Stimulated activated CD4-positive, alpha-beta T cell treated with anti-CD3 and anti-CD28 coated beads, Interleukin-1b, Interleukin-23, amount 100 ng/mL, for 4 hours (primary cell): ENCODE measurements at places on chromosomes 5 and 9.

GRCh38 chr5:118006219-118006618 is 982.1 kb downstream of the DTWD2 start:
- DNase-seq: no peak

DNA sequence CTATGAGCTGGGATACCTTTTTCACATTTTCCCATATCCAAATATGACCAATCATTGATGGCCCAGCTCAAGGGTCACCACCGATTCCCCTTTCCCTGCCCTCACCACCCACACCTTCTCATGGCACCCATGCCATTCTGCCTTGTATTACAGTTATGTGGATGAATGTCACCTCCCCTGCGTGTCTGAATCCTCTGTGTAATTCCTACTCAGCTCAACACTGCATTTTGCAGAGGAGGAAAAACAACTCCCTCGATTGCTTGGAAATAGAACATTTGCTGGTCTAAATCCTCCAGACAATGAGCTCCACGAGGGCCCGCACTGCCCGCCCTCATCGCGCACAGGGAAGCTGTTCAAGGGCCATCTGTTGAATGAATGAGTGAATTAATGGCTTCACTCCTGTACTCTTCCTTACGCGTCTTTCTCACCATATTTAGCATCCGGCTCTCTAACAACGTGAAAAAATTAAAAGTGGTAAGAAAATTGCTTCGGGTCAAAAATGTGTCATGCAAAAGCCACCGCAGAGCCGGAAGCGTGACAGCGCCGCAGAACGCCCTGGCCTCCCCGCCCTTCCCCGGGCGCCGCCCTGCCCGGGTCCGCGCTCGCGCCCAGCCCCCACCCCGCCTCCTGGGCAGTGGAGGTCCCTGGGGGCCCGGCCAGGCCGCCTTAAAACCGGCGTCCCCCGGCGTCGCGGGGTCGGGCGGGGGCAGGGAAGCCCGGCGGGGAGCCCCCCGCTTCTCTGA is 704 bp downstream of the SUSD1 start:
- DNase-seq: peak; percentile 49

- no peak for DNase-seq
Observed at GRCh38 chr5:139088024-139088423, 110.1 kb downstream of the SIL1 start.

GRCh38 chr5:141618030-141618803 is 583 bp downstream of the DIAPH1 start:
- DNase-seq: no peak

- peak; percentile 2 for DNase-seq
Observed at GRCh38 chr9:7879551-7880245, 80.1 kb upstream of the DMAC1 start.

DNA sequence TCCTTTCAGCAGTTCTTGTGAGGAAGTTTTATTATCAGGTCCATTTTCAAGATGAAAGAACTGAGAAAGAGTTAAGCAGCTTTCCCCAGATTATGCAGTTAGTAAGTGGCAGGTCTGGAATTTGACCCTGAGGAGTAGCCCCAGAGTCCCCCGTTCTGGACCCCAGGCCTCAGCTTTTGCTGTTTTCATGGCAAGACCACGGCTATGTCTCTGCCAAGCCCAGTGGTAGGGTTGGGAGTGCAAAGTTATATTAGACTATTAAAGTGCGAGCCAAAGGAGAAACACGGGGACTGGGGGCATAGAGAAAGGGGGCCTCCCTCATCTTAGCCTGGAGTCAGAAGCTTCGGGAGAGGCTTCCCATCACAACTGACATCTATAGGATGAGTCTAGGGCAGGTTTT is 19.3 kb upstream of the ORM1 start:
- no peak for DNase-seq

DNA sequence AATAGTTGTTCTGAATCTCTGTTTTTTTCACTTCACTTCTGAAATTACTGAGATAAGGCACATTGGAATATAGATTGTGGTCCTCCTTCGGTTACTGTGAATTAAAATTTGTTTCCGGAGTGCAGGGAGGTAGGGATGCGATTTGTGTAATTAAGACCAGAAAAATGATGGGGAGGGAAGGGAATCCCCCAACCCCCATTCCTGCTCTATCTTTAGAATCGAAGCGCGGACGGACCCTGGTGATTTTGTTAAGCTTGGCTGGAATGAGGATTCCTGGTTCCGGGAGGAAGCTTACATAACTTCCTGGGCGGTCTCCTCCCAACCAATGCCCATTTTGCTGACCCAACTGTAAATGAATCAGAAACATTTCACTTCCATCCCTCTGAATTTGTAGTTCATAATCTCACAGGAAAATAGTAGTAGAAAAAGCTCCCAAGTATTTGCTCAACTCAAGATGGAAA is 220.1 kb upstream of the MSX2 start:
- no peak for DNase-seq

DNA sequence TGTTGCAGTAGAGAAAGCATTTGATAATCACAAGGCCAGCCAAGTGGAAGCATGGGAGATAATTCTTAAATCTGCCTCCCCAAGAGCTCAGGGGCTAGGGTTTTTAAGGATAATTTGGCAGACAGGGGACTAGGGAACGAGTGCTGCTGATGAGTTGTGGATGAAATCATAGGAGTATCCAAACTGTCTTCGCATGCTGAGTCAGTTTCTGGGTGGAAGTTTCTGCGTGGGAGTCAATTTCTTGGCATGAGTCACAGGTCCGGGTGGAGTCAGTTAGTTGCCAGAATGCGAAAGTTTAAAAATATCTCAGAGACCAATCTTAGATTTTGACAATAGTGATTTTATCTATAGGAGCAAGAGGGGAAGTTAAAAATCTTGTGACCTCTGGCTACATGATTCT is 112.6 kb downstream of the TMC1 start:
- DNase-seq: no peak

GRCh38 chr5:40984884-40985283 is 75.6 kb downstream of the C7 start:
- DNase-seq: no peak

DNA sequence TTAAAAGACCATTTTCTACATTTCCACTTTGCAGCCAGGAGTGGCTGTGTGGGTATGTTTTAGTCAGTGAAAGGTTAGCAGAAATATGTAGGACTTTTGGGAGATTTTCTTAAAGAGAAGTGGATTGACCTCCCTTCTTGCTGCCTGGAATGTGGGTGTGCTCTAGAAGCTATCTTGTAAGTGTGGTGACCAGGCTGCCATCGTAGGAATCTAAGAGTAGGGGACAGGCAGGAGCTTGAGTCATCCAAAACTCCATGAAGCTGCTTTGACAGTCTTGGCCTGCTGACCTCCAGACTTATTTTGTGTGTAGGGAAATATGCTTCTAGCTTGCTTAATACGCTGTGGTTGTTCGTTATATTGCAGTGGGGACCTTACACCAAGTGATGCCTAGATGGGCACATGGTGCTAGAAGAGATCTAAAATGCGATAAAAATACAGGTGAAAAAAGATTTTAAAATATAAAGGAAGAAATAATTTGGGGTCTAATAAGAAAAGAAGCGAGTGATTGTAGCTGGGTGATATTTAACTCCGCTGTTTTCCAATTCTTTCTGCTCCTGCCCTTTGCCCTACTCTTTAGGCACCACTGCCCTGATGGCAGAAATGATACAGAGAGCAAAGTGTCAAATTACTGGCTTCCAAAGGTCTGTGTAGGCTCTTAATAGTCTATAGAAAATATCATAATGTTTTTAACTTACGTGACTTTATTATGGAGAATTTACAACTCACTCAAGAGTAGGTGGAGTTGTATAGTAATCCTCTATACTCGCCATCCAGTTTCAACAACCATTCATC is 298.2 kb upstream of the ZNF608 start:
- DNase-seq: no peak

GRCh38 chr9:134391319-134392231 is 65.3 kb downstream of the RXRA start:
- peak; percentile 37 for DNase-seq

DNA sequence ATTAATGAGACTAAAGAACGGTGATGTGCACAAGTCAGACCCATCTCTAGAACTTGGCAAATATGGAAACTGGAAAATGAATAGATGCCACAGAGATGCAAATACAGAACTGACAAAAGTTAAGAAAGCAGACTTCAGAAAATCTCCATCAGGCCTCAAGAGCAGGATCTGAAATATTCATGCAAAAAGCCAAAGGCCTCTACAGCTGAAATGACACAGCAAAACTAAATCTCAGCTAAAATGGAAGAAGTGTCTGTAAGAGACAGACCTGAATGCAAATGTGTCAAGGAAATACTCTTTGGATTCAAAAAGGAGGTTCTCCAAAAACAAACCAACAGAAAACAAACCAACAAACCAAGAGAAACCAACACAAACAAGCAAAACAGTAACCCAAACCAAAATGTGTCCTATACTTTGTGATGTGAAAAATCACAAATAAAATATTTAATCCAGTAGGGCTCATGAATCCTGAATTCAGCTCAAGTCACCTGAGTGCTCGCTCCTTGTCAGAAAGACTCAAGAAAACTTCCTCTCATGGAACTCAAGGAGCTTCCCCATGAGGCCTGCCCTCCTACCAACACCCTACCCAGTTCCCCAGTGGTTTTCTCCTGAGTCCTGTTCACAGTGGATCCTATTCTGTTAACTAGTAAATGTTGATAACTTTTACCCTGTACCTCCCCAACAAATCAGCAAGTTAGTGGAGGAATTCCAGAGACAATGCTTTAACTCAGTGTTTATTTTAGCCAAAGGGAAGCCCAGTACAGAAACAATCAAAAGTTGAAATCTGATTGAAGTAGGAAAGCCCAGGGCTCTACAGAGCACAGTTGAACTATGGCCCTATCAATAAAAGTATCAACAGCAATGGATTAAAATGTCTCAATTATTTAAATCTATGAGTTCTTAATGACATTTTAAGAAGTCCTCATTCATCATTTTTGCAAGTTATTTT is 14.6 kb downstream of the MRPS27 start:
- no peak for DNase-seq

DNA sequence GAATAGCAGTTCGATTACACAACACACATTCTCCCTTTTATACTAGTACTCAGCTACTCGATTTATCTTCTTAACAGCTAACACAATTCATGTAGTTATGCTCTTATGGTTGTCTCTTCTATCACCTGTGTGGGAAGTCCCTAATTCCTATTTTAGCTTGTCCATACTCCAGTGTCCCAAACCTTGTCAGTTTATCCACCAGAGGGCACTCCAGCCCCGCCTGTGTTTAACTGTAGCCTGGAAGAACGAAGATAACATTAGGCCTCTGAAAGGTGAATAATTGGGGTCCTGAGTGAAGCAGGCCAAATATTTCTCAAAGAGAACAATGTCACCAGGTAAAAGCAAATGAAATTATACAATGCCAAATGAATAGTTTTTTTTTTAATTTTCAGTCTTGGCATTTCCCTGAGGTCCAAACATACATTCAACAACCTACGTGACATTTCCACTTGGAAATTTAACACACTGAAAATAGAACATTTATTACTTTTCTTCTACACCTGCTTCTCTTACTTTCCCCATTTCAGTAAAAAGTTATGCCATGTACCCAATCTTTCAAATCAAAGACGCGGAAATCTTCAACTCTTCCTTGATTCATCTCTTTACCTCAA is 560.7 kb downstream of the HTR1A start:
- no peak for DNase-seq

- no peak for DNase-seq
Observed at GRCh38 chr9:94938384-94938783, 211.9 kb downstream of the AOPEP start.

GRCh38 chr9:132404228-132404881 is 2.3 kb downstream of the TTF1 start:
- DNase-seq: no peak

- DNase-seq: no peak
Observed at GRCh38 chr5:72125941-72126620, 18.8 kb downstream of the MAP1B start.

DNA sequence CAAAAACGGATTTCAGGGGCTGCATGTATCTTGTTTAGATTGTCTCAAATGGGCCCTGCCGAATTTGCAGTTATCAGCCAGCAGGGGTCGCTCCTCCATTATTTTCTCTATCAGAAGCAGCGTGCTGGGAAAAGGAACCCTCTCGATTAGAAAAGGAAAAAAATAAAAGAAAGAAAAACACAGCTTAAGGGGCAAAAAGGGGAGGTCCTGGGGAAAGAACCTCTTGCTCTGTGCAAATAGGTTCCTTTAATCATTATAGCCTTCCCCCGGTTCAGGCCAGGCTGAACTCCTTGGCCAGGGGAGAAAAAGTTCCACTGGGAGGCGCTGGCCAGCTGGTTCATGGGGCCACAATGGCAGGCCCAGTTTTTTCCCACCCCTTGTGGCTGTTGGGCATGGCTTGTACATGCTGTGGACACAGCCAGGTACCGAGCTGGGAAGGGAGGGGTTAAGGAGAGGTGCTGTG is 25.0 kb upstream of the CAPSL start:
- DNase-seq: no peak

- no peak for DNase-seq
Observed at GRCh38 chr5:158559066-158559465, 540.6 kb downstream of the EBF1 start.

DNA sequence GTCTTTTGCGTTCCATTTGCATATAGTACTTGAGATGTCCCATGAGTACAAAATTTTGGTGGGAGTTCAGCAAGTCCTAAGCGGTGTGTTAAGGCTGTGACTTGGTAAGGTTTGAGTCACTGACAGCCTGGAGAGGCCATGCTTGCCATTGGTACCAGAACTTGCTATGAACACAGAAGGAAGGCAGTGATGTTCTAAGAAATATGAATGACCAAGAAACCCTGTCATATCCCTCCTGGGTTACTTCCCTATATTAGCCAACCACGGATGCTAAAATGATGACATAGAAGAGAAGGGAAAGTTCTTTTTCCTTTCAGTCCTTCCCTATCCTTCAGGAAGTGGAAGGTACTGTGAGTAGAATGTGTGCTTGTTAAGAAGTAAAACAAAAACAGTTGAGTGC is 136.7 kb downstream of the GCNT1 start:
- DNase-seq: no peak

DNA sequence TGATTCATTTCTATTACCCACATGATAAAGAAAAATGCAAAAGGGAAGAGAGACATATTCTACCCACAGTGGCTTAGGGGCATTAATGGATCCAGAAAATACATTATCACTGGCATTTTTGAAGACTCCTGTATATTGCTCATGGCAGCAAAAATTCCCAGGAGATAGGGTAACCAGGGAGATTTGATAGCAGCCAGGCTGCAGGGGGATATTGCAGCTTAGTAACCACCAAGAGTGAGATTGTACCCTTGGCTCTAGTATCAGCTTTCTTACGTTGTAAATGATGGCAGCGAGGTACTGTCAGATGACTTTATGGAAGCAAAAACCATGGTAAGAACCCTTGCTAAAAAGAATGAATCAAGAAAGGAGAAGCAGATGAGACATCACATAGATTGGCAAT is 19.8 kb upstream of the ALDH1A1 start:
- no peak for DNase-seq

DNA sequence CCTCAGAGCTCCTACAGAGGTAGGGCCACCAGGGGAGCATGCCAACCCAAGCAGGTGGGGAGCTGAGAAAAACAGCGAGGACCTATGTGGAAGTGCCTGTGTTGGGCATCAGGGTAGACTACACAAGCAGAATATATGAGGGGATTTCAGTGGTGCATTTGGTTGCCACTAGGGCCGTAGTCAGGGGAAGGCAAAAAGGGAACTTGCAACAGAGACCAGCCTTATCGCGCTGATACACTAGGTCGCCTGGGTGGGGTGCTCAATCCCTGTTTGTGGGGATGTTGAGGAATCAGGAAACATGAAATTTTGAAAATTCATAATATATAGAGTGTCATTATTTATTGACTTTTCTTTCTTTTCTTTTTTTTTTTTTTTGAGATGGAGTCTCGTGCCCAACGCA is 370.9 kb upstream of the PRR16 start:
- no peak for DNase-seq

GRCh38 chr9:34663303-34663605 is 797 bp upstream of the CCL27 start:
- DNase-seq: no peak
